Activated CD4-positive, alpha-beta T cell treated with anti-CD3 and anti-CD28 coated beads, Interleukin-2, amount 50 U/mL, for 4 hours (primary cell): ENCODE measurements at places on chromosomes 4 and X.

GRCh38 chr4:108635070-108635655 lies 14.8 kb downstream of the RPL34 start:
- DNase-seq = no peak

GRCh38 chrX:39416547-39417260 lies 615.4 kb downstream of the MID1IP1 start:
- no peak for DNase-seq

DNA sequence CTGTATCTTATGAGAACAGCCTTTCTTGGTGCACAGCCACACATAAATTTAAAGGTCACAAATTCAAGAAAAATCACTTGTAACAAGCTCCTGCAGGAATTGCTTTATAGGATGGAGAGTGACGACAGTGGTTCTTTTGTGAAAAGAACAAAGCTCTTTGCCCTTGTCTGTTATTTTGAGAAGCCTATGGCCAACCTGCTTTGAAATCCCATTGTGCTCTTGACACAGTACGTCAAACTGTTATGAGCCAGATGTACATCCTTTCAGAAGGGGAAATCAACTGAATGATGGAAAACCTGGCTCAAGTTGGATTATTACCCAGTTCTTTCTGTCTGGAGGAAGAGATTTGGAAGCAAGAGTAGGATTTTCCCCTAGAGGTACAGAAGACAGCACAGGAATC lies 1454.2 kb downstream of the ARAP2 start:
- no peak for DNase-seq

- DNase-seq = no peak
These were observed 4.5 kb downstream of the NIPAL1 start for GRCh38 chr4:48021100-48021499.

DNA sequence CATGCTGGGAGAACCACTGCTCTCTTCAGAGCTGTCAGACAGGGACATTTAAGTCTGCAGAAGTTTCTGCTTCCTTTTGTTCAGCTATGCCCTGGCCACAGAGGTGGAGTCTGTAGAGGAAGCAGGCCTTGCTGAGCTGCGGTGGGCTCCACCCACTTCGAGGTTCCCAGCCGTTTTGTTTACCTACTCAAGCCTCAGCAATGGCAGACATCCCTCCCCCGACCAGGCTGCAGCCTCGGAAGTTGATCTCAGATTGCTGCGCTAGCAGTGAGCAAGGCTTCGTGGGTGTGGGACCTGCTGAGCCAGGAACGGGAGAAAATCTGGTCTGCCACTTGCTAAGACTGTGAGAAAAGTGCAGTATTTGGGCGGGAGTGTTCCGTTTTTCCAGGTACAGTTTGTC lies 118.9 kb downstream of the SLC10A6 start:
- no peak for DNase-seq

DNA sequence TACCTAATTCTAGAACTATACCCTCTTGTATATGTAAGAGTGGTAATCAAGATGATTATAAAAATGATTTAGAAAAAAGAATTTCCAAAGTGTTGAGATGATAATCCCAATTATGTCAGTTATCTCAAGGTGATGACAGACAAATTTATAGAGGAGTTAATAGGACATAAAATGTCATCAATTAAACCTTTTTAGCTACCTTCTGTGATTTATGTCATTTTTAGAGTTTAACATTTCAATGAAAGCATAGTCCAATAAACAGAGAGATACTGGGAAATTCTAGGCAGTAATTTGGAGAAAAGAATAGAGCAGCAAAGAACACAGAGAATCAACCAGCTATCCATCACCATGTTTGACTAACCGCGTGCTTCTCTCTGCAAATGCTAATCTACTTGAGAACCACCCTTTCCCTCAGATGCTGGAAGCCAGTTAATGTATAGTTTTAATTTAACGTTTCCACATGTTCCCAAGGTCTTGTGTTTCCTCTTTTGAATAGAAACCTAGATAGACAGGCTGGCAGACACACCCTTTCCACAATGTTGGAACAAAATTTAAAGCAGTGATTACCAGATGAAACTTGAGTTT lies 433.1 kb upstream of the FAM241A start:
- DNase-seq = no peak

GRCh38 chrX:46704767-46705386 lies 54.0 kb downstream of the SLC9A7 start:
- no peak for DNase-seq

DNA sequence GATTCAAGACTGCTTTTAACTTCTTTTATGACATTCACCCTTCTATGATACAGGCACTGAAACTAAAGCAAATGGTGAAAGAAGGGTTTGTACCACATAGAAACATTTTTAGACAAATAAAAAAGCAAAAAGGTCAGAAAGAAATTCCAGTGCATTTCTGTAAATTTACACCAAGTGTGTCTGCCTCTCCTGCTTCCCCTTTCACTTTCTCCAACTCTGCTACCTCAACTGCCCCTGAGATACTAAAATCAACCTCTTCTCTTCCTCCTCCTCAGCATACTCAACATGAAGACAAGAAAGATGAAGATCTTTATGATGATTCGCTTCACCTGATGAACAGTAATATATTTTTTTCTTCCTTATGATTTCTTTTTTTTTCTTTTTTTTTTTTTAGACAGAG lies 187.9 kb downstream of the LRBA start:
- no peak for DNase-seq

- DNase-seq = no peak
These were observed 101.1 kb downstream of the CXCL13 start for GRCh38 chr4:77706717-77707116.

GRCh38 chr4:47646372-47646771 lies 161.3 kb downstream of the ATP10D start:
- DNase-seq = no peak

GRCh38 chr4:163071308-163071707 lies 95.4 kb downstream of the NAF1 start:
- DNase-seq = no peak

- DNase-seq = no peak
These were observed 206.2 kb upstream of the BANK1 start for GRCh38 chr4:101584306-101584705.

GRCh38 chrX:126994032-126994600 lies 174.6 kb downstream of the PRR32 start:
- no peak for DNase-seq

- DNase-seq = no peak
These were observed 29.5 kb upstream of the FGFR3 start for GRCh38 chr4:1763550-1764080.

GRCh38 chr4:169253113-169253671 lies 17.6 kb downstream of the SH3RF1 start:
- no peak for DNase-seq

GRCh38 chrX:39826813-39827543 lies 270.8 kb downstream of the BCOR start:
- no peak for DNase-seq

- no peak for DNase-seq
These were observed 9.1 kb downstream of the ARX start for GRCh38 chrX:25006586-25007058.

DNA sequence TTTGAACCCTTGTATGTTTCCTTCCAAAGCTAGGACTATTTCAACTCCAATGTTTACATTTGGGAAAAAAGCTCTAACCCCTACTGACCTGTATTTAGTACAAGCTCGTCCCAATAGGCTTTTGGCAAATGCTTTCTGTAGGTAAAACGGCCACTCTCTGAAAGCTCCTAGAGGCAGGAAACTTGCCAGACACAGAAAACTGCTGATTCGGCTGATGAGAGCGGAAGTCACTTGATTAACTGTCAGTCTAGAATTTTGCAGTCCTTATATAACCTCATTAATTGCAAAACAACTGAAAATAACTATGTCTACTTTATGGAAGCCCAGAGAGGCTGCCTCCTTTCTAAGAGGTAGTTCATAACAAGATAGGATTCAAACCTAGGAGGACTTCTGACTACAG lies 108.1 kb downstream of the TSPAN7 start:
- no peak for DNase-seq

DNA sequence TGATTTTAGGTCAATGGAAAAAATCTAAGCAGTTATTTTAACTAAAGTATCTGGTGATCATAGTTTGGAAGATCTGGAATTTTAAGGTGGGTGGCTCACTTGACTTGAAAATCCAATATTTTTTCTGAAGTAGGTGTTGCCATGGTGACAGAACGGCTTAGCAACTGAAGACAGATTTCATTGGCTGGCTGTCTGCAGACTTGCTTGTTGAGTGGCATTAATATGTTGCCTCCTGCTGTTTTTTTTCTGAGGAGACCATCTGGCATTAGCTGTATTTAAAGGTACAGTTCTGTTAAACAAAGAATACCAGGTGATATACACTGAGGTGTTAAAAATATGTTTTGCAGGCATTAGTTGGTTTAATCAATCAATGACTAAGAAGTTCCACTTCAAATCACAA lies 19.8 kb downstream of the CPE start:
- DNase-seq = no peak

GRCh38 chrX:28586981-28587551 lies at the start of gene IL1RAPL1:
TSS of gene IL1RAPL1 (plus strand) at chrX:28587446.
- DNase-seq = no peak

DNA sequence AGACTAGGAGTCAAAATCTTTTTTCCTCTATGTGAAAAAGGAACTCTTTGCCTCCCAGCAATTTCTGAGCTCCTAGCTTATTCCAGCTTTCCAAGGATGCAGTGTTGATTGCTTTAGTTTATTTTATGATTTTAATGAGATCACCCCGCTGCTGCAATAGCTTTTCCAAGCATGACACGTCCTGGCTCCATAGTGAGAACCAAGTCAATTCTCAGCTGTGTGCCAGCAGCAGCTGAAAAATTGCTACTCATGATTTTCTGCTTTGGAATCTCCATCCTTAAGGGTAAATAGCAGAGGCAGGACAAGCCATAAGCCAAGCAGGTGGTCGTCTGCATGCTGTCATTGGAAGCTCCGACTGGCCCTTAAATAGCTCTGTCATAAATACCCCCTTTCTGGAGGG lies 64.5 kb downstream of the FTHL17 start:
- DNase-seq = no peak

DNA sequence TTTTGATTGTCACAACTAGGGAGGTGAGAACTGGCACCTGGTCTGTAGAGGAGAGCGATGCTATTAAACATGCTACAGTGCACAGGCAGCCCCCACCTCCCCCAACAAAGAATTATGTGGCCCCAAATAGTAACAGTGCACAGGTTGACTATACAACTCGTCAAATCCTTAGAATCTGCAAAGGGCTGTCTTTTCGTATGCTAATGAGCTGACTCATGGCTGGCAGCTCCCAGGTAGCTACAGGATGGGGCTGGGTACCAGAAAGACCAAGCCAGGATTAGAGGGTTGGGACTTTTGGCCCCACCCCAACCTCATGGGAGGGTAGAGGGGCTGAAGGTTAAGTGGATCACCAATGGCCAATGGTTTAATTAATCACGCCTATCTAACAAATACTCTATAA lies 104.7 kb upstream of the SORBS2 start:
- DNase-seq = no peak

- no peak for DNase-seq
These were observed 24.2 kb downstream of the CNKSR2 start for GRCh38 chrX:21398426-21398825.

DNA sequence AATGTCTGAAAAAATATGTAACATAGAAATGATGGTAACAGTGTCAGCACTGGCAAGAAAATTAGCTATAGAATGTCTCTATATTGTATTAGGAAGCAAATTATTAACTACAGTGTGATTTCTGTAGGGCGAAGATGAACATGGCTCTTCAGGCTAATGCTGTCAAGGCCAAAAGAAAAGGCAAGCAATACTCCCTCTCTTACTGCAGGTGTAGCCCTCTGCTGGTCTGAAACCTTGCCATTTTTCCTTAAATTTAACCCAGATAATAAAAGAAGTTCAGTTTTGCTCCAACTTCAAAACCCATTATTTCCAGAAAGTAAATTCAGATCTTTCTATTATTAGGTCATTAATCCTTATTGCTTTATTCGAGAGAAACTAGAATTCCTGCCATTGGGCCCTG lies 215.9 kb downstream of the LRBA start:
- DNase-seq = no peak

DNA sequence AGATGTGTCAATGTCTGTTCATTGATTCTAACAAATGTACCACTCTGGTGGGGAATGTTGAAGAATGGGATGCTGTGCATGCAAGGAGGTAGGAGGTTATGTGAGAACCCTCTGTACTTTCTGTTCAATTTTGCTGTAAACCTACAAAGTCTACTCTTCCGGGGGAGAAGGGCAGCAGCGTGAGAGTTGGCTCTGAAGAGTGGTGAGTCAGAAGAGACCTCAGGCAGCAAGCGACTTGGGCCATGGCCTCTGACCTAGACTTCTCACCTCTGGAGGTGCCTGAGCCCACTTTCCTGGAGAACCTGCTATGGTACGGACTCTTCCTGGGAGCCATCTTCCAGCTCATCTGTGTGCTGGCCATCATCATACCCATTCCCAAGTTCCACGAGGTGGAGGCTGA lies 26.7 kb downstream of the MANBA start:
- DNase-seq = no peak

DNA sequence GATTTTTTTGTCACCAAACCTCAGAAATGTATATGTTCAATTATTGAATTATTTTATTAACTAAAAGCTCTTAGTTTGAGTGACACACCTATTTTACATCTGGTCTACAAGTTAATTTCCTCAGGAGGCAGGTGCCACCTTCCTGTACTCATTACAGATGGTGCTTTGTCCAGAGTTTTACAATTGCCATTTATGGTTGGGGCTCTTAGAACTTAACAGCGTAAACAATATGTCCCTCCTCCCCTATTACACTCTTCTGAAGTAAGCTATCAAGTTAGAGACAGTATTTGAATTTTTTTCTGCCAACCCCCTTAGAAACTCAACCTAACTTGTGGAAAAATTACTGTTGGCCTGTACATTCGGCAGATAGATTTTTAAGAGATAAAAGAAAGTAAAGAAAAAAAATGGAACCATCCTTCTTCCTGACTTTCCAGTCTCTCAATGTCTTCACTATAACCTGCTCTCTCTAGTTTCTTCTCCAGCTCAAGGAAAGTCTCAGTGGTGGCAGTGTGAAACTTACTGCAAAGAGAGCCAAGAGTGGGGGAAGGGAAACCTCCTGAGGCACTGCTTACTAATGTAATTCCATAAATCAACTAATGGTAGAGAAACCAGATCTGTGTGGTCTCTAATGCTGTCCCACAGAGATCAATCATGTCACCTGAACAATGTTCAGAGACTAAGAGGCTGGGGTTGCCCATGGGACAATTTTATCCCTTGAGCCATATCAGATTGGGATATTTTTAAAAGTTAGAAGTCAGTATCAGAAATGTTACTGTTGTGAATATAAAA lies 7.8 kb downstream of the CXXC4 start:
- DNase-seq = no peak

GRCh38 chr4:13244444-13244843 lies 239.7 kb downstream of the RAB28 start:
- no peak for DNase-seq

- no peak for DNase-seq
These were observed 132.1 kb upstream of the SLC4A4 start for GRCh38 chr4:71206763-71207162.

GRCh38 chr4:129532573-129532972 lies 436.6 kb downstream of the C4orf33 start:
- DNase-seq = no peak

DNA sequence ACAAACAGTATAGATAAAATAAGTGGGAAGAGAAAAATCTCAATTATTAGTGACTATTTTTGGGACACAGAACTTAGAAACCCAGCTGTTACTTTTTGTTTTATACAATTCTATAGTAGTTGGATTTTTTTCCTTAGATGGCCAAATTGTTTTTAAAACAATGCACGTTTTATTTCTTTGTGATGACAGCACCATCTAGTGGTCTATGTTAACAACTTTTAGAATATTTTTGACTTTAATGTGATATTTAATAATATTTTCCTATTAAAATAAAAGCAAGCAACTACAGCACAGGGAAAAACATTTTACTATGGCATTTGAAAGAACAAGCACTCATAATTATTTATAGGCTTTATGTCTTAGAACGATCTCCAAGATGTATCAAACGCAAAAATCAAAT lies 5.6 kb upstream of the SMIM31 start:
- DNase-seq = no peak
